ENCODE measurements at places on chromosomes 5 and 9.

- ATAC-seq = no peak
Observed at GRCh38 chr9:100011062-100011681, 87.6 kb downstream of the ERP44 start.

- no peak for ATAC-seq
Observed at GRCh38 chr9:69865986-69866385, 45.4 kb downstream of the CFAP95 start.

DNA sequence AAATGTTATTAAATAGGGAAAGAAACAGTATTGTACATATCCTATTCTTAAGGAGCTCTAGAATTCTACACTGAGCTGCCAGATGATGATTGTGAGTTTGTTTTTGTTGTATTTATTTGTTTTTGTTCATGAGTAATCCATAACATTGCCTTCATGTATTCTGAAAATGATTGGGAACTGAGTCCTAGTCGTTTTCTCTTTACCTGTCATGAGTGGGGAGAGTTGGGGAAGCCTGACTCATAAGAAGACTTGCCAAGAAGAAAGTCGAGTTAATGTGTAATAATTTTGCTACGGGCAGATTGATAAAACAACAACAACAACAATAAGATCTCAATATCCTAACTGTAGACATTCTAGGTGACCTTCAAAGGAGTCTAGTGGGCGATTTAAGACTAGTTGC, 103.8 kb downstream of the ANKRD55 start:
- no peak for ATAC-seq

- no peak for ATAC-seq
Observed at GRCh38 chr9:94472806-94473360, 82.0 kb upstream of the PCAT7 start.

DNA sequence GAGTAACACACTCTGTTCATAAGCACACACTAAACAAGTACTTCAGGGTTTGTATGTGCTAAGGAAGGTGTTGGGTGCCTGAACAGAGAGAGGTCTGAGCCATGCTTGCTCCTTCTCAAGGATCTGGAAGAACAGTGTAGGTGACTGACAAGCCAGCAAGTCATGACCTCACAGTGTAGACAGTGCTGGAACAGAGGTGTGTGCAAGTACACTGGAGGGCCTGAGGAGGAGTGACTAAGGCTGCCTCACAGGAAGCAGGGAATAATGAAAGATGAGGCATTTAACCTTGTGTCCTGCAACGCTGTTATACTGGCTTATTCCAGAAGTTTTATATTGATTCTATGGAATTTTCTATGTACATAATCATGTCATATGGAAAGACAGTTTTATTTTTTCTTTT, 83.9 kb downstream of the TMEM174 start:
- no peak for ATAC-seq

GRCh38 chr9:135588371-135588770, 26.8 kb downstream of the PAEP start:
- no peak for ATAC-seq
